ENCODE measurements at places on chromosomes 11 and 22.

DNA sequence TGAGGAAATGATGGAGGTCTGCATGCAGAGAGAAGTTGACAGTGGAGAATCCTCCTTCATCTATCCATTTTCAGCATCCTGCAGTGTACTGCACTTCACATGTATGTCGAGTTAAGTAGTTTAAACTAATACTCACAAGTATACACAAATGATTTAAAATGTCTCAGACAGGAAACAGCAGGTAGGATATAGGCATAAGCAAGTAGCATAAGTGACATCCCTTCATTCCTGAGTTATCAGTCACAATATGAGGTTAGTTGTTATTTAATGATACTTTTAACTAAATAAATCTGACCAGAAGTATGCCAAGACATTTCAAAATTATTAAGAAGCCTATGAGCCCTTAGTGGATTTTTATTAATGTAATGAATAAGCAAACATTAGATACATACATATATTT is 37.4 kb downstream of the MTMR2 start:
- no peak for DNase-seq

- DNase-seq: peak; percentile 99
Measured at GRCh38 chr11:57667736-57668433, at the start of gene ZDHHC5. Gene ZDHHC5 (plus strand): TSS chr11:57668114. CDS start chr11:57673091, 4,977 bp downstream.

- no peak for DNase-seq
Measured at GRCh38 chr11:73465023-73465675, 89.0 kb downstream of the RELT start.

GRCh38 chr22:45179276-45180049 is 15.7 kb downstream of the NUP50 start:
- DNase-seq: no peak

- no peak for DNase-seq
Measured at GRCh38 chr11:75158696-75159150, 7.8 kb downstream of the SLCO2B1 start.

DNA sequence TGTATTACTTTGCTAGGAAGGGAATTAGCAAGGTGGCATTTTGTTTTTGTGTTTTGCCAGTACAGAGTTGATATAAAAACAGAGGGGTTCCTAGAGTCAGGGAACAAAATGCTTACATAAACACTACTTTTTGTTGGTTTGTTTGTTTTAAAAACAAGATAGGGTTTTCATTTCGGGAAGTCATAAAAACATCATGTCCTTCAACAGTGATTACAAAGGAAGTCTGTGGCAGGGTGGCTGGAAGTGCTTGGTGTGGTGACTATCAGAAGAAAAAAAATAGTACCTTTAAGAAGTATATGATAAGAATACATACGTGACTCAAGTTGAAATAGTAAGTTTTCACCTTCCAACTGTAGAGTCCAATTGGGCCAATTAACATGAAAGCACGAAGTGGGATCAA is 1.2 kb upstream of the IL18 start:
- DNase-seq: no peak

GRCh38 chr22:48257685-48258055 is 1495.2 kb downstream of the TBC1D22A start:
- no peak for DNase-seq

DNA sequence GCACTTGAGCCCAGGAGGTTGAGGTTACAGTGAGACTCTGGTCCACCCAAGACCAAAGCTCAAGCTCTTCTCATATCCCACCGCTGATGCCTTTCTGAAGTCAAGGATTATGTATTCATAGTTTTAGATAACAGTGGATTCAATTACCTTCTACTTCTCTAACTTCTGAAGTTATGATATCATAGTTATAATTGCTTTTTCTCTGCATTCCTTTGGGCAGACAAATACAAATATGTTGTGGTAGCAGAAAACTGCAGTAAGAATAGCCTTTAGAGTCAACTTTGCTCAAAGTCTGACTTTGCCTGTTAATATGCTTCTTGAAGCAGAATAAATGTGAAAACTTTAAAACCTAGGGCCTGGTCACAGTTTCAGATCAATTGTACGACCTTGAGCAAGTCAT is 94.4 kb downstream of the LUZP2 start:
- no peak for DNase-seq

GRCh38 chr11:80970037-80970436 is 1529.2 kb upstream of the TENM4 start:
- DNase-seq: no peak

- no peak for DNase-seq
Measured at GRCh38 chr11:7143908-7144307, 55.1 kb downstream of the RBMXL2 start.

- DNase-seq: peak; percentile 15
Measured at GRCh38 chr11:117597071-117597470, 199.9 kb downstream of the DSCAML1 start.

DNA sequence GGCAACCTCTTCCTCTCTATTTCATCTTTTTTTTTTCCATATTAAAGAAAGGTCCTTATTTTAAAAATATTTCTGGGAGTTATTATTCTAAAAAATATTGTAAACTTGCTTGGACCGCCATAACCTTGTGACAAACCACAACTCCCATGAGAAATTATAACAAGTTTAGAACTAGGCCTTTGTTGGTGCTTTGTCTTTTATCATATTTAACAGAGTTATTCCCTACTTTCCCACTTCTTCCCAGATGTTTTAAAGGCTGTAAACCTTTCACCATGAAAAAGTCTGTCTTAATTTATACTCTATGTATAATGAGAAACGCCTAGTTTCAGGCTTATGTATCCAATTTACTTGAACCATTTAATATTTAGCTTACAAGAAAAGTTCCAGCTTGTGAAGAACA is 3.7 kb downstream of the CTSC start:
- no peak for DNase-seq

DNA sequence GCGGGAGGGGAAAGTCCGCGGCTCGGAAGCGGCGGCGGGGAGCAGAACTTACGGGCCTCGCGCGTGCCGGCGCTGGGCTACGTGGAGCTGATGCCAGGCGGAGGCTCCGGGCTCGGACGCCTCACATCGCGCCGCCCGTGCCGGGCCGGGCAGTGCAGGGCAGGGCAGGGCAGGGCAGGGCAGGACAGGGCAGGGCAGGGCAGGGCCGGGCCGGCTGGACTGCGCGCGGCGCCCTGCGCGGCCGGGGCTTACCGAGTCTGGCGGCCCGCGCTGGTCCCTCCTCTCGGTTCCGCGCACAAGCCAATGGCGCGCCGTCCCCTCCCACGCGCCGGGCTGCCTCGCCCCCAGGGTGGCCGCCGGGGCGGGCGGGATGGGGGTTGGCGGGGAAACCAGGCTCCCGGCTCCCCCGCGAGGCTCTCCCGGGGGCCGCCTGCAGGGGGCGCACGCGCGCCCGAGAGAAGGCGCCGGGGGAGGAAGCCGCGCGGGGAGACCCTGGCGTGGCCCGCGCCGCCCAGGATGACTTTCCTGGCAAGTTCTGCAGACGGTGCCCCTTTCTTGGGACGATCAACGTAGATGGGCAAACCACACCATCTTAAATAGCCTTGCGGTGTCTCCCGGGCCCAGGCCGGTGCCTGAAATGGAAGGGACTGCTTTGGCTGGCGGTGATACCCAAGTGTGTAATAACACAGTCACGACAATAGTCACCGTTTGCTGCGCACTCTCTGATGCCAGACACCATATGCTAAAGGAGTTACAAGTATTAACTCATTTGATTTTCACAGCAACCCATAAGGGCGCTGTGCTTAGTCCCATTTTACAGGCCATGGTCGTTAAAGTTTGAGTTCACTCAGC is at the start of gene TP53I11:
TSS of gene TP53I11 (minus strand) at position 259 of the 852 bp plus-strand sequence. CDS start 12,548 bp downstream, outside the sequence.
- DNase-seq: peak; percentile 58

GRCh38 chr11:43818220-43818619 is 62.4 kb upstream of the ALKBH3 start:
- no peak for DNase-seq

GRCh38 chr11:63909591-63910506 is 7.1 kb downstream of the RCOR2 start:
- DNase-seq: no peak

- no peak for DNase-seq
Measured at GRCh38 chr11:86035164-86035563, 33.7 kb downstream of the PICALM start.

DNA sequence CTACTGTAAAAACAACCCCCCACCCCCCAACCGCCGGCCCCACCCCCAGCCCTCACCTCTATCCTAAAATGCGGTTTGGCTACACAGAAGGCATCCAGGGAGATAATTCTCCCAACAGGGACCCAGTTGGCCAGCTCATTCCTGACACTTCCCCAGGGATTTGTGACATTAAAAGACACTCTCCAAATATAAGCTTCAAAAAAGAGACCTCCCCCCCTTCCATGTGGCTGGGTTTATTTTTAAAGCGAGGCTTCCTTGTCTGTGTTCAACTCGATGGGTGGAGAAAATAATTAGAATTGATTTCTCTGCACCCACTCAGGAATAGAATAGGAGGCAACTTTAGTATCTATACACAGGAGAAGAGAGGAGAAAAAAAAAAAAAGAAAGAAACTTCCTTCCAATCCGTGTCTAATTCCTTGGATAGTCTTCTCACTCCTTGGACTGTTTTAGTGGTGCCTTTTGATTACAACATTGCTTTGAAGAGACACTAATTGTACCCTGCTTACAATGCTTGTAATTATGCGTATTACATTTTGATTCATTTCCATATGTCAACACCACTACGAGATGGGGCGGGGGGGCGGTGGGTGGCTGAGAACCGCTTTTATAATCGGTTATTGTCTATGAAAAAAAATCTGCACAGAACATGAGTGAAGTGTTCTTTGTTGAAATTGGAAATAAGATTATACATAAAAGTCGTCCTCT is 500.4 kb downstream of the MIAT start:
- no peak for DNase-seq

- DNase-seq: no peak
Measured at GRCh38 chr11:76523786-76524436, 79.1 kb downstream of the EMSY start.

GRCh38 chr11:34328632-34328910 is 29.2 kb downstream of the ABTB2 start:
- DNase-seq: no peak

DNA sequence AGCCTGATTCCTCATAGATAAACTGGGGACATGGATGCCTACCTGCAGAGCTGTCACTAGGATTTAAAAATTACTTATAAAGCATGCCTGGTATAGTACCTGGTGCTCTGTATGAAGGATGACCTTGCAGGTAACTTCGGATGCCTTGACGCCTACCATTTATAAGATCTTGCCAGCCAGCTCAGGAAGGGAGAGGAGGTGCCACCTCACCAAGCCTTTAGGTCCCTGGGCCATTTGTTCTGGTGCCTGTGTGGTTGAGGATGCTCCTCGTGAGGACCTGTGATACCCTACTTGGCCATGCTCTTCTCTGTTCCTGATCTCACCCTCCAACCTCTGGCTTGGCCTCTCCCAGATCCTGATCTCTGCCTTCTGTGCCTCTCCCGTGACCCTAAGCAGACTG is 85.2 kb downstream of the FDX1 start:
- DNase-seq: no peak

DNA sequence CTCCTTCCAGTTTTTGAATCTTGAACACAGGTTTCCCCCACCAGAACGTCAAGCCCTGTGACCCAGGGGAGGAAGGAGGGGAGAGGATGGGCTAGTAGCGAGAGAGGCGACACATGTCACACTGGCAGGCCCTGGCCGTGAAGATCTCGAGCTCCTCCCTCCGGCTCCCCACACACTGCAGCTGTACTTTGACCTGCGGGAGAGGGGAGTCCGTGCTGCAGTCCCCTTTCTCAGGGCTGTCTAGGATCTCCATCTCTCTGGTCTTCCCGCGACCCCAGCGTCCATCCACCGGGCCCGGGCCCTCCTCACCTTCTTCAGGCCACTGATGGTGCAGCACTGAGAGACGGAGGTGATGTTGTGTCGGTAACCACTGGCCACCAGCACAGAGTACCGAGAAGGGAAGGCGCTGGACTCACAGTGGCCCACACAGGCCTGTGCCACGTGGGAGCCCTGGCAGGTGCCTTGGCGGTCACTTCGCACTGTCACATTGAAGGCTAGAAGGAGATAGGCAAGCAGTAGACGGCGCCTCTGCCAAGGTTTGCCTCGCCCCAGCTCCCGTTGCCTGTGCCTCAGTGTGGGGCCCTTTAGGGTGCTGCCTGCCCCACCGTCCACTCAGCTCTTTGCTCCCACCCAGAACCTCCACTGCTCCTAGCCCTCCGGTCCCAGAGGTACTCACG is 873 bp downstream of the GPHA2 start:
- no peak for DNase-seq

DNA sequence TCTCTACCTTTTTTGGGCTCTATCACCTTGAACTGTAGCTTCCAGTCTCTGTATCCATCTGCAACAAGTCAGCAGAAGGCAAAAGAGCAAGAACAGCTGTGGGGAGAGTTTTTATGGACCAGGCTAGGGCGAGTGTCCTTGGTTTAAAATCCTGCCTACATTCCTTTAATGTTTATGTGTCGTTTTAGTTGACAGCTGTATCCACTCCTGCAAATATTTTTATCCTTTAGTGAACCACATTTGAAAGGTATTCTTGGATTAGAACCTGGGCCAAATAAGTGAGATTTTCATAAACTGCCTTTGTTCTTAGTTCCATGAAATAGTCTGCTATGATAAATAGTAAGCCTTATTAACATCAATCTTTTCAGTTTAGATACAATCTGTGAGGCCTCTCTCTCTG is 712.2 kb downstream of the ETS1 start:
- DNase-seq: no peak

- DNase-seq: no peak
Measured at GRCh38 chr11:10623797-10624761, 55.6 kb upstream of the LYVE1 start.

- no peak for DNase-seq
Measured at GRCh38 chr22:44723801-44724200, 21.8 kb downstream of the PRR5 start.

DNA sequence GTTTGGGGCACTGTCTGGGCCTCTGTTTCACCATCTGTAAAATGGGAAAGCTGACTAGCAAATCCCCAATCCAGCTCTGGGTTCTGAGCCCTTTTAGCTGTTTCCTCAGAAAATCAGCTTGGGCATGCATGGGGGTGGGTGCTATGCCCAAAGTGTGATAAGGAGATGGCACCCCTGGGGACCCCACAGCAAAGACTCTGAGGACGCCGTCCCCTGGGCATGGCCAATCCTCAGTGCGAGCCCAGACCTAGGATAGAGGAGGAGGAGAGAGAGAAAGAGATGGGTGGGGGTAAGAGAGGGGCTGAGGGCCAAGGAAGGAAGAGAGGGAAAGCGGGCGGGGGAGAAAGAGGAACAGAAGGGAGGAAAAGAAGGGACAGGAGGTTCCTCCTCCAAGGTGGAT is 31.8 kb downstream of the TPBGL start:
- no peak for DNase-seq

DNA sequence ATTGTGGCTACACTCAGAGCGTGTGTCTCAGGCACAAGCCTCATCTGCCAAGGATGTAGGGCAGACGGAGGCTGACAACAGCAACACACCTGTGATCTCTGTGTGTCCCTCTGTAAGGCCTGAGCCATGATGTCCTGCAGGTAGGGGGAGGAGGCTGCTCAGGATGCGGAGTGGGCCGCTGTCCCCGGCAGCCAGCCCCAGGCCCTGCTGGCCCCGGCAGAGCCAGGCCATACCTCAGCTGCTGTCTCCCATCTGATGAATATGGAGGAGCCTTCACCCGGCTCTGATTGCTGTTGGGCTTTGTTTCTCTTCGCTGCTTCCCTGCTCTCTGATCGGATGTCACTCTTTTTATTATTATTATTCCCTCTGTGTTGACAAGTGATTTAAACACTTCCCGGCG is 83.6 kb upstream of the NCAM1 start:
- no peak for DNase-seq
